ENCODE measurements at places on chromosomes 3 and 15.

- no peak for DNase-seq
These were observed 176.5 kb upstream of the DPH6 start for GRCh38 chr15:35722501-35722900.

- DNase-seq, result no peak
These were observed 59.4 kb upstream of the TRIM71 start for GRCh38 chr3:32758375-32758753.

DNA sequence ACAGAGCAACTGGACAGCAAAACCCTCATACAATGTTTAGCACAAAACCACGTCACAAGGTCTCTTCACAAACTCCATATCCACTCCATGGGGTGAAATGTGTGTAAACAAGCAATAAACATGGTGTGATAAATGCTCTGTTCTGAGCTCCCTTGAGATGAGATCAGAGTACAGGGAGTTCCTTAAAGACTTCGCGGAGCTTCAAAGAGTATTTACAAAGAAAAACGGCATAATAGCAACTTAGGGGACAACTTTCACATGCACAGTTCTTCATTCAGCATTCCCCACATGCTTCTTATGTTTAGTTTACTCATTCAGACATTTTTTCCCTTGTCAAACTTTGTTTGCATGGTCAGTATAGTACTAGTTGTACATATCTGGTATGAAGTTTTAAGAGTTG is 52.5 kb upstream of the SUCLG2 start:
- DNase-seq, result no peak

DNA sequence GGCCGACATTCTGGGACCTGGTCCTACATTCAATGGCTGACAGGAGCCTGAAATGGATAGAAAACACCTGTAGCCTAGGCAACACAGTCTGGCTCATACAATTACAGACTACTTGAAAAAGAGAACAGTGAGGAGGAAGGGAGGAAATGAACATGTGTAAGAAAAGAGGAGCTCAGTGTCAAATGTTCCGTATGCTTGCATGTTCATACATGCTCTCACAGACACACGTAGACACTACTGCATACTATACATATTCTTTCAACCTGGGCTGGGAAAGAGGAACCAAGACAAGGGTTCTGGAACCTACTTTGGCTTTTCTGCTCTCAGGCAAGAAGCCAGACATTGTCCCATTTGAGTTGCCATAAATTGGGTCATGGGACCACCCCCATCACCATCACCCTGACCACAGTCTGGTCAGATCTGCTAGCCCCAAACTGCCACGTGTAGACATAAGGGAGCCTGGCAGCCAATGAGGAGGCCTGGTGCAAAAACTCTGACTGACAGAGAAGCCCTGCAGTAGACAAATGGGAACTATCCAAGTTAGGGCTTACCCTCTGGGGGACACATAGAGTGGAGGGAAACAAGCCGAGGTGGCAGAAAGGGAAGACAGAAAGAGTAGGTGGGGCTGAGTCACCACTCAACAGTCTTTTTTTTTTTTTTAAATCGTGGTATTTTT is 310.0 kb downstream of the SHQ1 start:
- no peak for DNase-seq

DNA sequence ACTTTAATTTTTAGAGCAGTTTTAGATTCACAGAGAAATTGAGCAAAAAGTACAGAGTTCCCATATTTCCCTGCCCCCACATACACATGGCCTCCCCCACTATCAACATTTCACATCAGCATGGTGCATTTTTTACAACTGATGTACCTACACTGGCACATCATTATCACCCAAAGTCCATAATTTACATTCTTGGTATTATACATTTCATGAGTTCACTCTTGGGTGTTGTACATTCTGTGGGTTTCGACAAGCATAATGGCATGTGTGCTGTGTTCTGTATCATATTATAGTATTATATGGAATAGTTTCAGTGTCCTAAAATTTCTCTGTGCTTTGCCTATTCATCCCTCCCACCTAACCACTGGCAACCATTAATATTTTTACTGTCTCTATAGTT is 419.8 kb upstream of the THBS1 start:
- DNase-seq, result no peak

GRCh38 chr3:135440746-135441145 is 524.8 kb upstream of the PPP2R3A start:
- no peak for DNase-seq

DNA sequence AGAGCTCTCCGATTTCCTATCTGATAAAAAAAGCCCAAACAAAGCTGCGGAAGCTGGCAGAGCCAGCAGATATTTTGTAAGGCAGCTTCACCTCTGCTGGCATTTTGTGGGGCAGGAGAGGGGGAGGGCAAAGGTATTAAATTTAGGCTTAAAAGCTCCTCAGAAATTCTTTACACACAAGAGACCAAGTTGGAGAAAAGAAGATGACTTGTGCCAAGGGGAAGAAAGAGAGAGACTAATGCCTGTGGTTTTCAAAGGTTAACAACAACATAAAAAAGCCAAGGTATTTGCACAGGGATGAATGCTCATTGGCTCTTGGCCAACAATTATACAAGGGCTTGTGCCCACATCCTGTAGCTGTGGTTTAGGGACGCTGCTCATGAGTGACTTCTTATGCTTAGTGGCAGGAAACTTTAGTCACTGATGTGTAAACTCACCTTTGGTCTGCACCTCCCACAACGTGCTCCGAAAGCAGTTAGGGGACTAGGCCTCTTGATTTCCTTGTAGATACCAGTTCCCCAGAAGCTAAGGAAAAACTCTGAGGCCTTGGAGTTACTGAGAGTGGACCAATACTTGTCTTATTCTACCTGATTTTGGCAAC is 152.9 kb downstream of the TPRG1 start:
- DNase-seq, result peak; percentile 27

DNA sequence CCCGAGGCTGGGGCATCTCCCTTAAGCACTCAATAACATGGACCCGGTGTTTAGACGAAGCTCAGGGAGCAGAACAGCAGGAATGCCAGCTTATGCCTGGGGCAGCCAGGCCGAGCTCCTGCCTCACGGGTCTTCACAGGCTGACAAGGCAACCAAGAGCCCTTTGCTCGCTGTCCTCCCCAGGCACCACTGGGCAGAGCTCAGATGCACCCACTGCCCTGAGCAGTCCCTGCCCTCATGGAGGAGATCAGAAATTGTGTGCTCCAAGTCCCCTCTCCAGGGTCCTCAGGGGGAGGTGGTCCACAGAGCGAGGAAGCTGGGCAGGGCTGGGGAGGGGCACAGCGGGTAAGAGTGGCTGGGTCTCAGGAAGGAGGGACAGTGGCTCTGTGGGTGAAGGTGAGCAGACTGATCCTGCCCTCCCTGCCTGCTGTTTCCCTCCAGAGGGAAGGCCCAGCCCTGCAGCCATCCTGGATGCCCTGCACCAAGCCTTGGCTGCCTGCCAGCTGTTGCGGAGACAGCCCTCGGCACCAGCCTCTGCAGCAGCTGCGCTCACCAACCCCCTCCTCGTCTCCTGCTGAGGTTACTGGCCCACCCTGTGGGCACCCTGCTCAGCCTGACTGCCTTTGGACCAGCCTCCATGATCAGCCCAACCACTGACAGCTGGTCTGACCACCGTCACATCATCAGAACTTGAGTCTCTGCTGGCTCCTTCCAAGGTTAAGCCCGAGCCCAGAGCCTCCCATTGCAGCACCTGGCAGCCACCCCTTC is 21.1 kb upstream of the GP9 start:
- no peak for DNase-seq

DNA sequence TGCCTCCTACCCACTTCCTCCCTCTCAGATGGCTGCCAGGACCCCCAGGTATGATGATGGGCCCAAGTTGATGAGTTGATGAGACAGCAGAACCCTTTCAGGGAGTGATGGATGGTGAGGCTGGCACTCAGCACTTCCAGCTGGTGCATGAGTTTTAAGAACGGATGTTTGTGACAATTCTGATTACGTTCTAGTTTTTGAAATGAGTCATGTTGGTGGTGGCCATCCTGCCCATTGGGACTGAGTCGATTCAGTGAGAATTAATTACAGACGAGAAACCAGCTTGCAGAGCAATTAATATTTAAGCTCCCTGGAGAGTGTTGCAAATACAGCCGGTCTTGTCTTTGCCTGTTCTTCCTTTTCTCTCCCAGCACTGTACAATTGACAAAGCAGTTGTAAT is 56.9 kb upstream of the NR2C2 start:
- DNase-seq, result no peak

DNA sequence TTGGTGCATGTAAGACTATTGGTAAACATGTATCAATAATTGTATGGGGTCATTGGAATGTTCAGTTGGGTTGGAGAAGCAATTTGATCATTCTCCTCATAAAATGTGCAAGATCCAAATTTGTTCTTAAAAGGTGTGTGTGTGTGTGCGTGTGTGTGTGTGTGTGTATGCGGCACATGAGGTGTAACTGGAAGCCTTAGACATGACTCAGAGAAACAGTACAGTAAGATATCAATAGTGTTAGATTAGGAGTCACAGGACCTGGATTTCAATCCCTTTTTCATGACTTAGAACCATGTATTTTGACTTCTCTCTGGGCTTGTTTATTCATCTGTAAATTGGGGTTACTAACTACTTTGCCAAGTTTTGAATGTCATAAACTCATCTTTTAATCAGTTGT is 38.3 kb downstream of the RSRC1 start:
- DNase-seq, result no peak

- no peak for DNase-seq
These were observed 110.6 kb downstream of the GABRB3 start for GRCh38 chr15:26662283-26662682.

DNA sequence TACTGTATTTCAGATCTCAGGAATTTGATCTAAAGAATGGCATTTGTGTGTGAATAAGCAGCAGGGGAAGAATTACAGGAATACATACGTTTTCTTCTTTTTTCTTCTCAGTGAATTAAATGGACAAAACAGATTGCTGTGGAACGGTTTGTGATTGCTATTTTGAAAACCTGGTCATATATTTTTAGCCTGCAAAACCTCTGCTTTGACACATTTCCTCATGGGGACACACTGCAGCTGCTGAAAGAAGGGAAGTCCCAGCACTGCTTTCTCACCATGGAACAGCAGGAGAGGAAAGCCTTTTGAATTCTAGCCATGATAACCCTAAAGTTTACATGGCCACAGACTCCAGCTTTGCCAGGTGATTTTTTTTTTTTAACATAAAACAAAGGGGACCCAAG is 315.0 kb downstream of the OXSM start:
- no peak for DNase-seq

DNA sequence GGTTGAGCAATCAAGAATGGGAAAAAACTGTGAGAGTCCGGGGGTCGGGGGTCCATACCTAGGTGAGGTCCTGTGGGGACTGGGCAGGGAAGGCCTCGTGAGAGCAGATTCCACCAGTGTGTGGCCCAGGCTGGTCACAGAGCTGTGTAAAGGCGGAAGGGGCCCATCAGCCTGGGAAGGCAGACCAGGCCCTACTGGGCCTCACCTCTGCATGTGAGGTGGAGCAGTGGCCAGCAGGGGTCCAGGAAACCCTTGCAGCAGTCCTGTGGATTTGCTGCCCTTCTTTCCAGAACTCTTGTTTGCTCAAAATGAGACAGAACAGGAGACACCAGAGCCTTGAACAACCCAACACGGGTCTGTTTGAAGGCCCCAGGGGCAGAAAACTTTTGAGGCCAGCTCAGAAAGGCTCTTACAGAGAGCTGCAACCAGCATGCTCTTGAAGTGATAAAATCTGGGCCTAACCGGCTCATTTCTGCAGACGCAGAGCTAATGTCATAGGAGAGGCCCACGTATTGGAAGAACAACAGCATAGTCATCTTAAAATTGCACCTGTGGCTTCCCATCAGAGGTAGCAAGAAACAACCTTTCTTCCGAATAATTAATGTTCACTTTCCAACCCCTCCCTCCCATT is 30.3 kb upstream of the HHATL start:
- no peak for DNase-seq

DNA sequence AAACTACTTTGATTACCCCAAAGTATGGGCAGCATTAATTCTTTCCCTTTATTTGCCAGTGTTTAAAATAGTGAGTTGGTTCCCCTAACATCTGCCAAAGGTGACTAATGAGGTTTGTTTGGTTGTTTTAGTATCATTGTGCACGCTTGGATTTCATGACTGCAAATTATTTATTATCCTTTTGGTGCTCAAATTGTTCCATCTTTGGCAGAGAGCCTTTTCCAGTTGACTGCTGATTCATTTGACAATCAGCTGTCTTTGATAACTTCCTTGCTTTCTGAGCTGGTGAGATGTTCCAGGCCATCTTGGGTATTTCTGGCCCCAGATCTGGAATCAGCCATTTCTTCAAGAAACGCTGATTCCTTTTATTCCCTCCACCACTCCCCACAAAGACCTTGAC is 8.9 kb downstream of the DLEC1 start:
- DNase-seq, result no peak

DNA sequence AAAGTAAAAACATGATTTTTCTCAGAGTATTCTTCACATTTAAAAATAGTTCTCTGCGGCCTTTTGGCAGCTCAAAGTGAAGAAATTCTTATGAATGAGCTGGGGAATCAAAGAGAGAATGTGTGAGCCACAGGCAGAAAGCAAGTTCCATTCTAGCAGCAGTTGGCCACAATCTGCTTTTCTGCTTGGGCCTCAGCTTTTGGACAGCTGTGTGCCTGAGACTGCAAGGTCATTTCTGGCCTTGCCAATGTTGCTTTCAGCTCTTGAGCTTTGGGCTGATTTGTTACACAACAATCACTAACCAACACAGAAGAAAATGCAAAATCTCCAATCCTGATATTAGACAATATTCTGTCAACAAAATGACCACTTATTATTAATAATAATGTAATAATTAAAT is 14.4 kb upstream of the TM4SF4 start:
- DNase-seq, result peak; percentile 40

DNA sequence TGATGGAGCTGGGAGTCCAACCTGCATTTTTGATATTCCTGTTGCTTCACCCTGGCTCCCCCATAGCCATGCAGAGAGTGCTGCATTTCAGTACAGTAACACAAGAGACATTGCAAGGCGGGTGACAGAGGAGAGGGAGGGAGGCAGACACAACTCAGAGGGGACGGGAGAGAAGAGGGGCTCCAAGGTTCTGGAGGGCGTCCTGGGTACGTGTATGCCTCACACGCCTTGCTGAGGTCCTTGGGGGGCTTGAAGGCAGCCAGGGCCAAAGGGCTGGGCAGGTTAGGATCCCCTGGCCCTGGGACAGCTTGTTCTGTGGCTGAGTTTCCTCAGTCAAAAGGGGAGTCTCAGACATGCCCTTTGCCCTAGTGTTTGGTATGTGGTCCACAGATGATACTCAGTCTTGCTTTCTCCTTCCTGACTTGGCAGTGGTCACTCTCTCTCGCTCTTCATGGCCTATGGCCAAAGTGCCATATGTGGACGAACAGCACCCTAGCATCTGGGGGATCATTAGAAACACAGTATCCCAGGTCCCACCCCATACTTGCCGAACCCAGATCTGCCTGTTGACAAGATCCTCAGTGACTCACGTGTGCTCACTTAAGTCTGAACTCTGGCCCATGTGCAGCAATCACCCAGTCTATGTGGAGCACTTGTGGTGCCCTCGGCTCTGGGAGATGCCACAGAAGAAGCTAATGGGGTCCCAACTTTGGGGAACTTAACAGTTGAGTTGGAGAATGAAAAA is 52.9 kb downstream of the FGD5 start:
- no peak for DNase-seq

GRCh38 chr15:98440917-98441316 is 207.4 kb upstream of the IGF1R start:
- no peak for DNase-seq

GRCh38 chr15:85716261-85716660 is 78.5 kb downstream of the KLHL25 start:
- DNase-seq, result no peak
